ENCODE measurements at places on chromosomes 12 and 14.

- no peak for DNase-seq
These were observed 7.0 kb downstream of the KRT80 start for GRCh38 chr12:52184813-52185212.

DNA sequence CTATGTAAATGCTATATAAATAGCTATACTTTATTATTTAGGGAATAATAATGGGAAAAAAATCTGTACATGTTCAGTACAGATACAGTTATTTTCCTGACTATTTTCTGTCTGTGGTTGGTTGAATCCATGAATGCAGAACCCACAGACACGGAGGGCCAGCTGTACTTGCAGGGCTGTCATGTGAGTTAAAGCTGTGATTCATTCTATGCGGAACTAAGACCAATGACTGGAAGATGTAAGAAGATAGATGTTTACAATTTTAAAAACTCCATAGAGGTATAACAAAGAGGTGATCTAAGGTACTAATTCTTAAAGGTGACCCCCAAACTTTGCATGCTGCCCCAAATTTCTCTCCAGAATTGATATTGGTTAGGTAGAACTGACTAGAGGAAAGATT, 14.6 kb downstream of the PCNX4 start:
- DNase-seq: no peak

- DNase-seq: peak; percentile 85
These were observed at the start of gene PNMA1 for GRCh38 chr14:73713803-73714655. Gene PNMA1 (minus strand): TSS chr14:73714384. CDS start chr14:73713639, 745 bp downstream.

DNA sequence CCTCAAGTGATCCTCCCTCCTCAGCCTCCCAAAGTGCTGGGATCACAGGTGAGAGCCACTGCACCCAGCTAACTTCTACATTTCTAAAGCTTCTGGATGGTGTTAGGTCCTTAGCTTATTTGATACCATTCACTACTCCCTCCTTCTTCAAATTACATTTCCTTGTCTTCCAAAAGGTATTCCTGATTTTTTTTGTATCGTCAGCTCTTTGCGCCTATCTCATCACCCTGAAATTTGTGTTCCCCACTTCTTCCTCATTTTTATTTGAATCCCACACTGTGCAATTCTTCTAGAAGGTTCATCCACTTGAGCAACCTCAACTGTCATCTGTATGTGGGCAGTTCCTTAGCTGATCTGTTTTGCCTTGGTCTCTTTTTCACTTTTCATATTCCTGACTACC, 241.8 kb upstream of the RGS6 start:
- no peak for DNase-seq

- no peak for DNase-seq
These were observed 7.2 kb upstream of the ENDOU start for GRCh38 chr12:47732504-47732903.

GRCh38 chr14:71142375-71143038, 235.2 kb downstream of the PCNX1 start:
- peak; percentile 53 for DNase-seq

GRCh38 chr12:121968876-121969275, 50.5 kb downstream of the CFAP251 start:
- DNase-seq: no peak

DNA sequence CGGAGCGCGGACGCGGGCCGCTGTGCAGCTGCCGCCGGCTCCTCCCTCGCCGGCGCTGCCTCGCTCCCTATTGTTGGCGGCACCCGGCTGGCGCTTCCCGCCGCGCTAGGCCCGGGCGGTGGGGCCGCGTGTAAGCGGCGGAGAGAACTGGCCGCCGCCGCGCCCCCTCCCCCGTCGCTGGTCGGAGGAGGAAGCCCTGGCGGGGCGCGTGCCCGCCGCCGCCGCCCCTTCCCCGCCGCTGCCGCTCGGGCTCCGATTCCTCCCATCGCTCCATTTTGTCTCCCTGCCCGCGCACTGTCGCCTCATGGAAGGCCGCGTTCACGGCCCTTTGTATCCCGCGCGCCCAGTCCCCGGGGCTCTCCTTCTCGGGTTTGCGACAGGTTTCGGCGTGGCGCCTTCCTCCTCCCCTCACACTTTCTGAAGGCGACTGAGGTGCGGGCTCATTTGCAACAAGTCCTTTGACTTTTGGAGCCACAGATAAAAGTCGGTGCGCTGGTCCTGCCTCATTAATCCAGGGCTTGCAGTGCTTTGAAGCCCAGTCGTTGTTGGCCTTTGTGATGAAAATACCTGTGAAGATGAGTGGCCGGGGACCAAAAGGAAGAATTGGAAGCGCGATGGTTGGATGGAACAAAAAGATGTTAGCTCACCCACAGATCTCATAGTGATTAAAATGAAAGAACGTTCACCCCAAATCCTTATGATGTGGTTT, 707 bp downstream of the CPSF6 start:
- DNase-seq: no peak

GRCh38 chr12:108700833-108701541, 30.3 kb downstream of the CORO1C start:
- DNase-seq: no peak

- peak; percentile 77 for DNase-seq
These were observed 14.6 kb upstream of the NR4A1 start for GRCh38 chr12:52036587-52037171.

DNA sequence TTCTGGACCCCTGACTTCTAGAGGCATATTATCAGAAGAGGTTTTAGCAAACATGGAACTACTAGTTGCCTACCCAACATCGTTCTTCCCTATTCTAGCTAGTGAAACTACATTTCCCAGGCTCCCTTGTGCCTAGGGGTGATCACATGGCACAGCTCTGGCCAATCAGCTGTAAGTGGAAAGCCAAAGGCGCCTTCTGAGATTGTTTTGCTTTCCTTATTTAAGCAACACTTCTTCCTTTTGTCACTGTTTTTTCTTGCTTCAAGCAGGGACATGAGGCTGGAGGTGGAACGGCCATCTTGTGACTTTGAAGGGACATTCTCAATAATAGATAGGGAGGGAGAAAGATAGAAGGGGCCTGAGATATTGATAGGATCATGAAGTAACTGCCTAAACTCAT, 136.7 kb downstream of the ZNF664 start:
- peak; percentile 9 for DNase-seq

DNA sequence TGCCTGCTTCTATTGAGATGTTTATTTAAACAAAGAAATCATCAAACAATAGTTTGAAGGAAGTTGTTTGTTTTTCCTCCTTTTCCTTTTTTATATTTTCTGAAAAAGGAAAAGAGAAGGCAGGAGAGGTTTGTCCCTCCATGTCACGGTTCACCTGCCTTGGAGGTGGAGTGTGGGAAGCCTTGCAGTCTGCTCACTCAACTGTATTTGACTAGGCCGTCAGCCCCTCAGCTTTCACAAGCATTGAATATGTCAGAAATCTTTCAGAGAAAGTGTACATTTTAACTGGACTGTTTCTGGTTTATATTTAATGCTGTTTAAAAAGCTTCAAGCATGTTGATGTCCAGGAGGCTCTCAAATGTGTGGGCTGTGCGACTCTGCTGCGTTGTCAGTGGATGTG, 370.4 kb downstream of the NPAS3 start:
- DNase-seq: no peak

DNA sequence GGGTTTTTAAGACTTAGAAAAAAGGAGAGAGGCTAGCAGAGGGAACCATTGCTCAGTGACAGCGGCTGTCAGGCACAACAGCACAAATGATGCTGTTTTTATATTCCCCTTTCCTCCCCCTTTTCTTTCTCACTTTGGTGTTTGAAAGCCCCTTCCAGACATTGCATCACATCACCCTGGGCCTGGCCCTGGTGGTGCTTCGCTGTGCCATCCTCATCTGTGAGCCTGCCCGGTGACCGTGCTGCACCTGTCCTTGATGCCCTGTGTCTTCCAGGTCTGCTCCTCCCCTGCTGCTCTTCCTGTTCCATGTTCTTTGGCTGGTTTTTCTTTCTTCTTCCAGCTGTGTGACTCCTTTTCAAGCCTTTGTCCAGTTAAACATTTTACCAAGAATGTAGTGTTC, 24.8 kb downstream of the KLC1 start:
- no peak for DNase-seq

GRCh38 chr12:47591795-47592194, 114.0 kb downstream of the RPAP3 start:
- no peak for DNase-seq

- DNase-seq: peak; percentile 87
These were observed 236.1 kb upstream of the NPAS3 start for GRCh38 chr14:32702562-32702961.

DNA sequence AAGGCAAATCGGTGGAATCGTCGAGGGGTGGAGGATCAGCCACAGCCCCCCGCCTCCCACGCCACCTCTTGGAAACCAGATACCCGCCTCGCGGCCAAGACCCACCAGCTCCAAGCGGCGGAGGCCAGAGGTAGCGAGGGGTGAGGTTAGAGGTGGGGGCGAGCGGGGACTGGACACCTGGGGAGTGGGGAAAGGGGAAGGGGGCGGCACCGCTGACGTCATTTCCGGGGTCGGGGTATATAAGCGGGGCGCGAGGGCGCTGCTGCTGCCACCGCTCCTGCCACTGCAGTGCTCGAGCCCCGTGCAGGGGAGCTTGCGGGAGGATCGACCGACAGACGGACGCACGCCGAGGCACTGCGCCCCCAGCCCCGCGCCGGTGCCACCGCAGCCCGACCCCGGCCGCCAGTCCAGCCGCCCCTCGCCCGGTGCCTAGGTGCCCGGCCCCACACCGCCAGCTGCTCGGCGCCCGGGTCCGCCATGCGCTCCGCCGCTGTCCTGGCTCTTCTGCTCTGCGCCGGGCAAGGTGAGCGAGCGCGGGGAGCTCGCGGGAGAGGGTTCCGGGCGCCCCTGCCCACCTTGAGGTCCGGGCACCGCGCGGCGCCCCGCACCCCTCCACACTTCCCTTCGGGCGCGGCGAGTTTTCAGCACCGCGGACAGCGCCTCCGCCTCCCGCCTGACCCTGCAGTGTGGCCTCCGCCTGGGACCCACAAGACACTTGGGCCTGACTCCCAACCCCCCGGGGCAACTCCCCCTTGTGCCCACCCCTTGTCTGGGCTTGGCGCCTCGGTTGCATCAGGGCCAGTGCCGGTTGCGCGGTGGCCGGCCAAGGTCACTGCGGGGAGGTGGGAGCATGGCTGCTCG, at the start of gene CHGA:
Gene CHGA, plus strand, starts transcription at position 268 of the 861 bp plus-strand sequence. Its CDS starts 210 bp downstream, at position 478.
- DNase-seq: peak; percentile 23

GRCh38 chr12:124764870-124765580, 98.6 kb downstream of the SCARB1 start:
- no peak for DNase-seq

- no peak for DNase-seq
These were observed 353.1 kb downstream of the SEC23A start for GRCh38 chr14:38749936-38750335.

DNA sequence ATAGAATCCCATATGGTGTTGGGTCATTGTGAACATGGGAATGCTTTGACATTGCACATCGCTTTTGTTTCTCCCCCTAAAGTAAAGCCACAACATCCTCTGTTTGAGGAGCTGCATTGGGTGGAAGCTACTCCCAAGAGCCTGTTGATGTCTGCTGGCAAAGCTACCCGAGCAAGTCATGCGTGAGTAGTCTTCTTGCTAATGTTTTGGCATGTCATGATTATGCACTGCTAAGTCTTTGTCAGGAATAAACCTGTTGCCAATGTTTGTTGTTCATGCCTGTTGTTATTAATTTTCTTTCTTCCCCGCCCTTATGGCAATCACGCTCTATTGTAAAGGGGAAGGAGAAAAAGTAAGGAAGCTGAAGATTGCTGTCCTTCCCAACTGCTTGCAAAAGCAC, 97.3 kb downstream of the EXOC5 start:
- DNase-seq: no peak

DNA sequence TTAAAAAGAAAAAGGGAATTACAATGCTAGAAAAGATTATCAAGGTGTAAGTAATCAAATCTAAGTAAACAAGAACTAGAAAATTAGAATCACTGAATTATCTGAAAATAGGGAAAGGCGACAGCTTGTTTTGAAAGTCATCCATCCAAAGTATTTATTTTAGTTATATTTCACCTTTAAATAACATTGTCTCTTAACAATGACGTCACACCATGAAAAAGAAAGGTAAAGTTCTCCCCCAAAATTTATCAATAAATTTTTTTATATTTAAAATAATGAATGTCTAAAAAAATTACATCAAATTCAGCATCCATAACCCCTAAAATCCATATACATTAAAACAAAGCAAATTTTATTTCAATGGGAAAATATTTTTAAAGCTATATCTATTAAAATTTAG, 223.2 kb downstream of the RERGL start:
- DNase-seq: no peak

GRCh38 chr14:91142214-91142668, 28.4 kb downstream of the DGLUCY start:
- no peak for DNase-seq

- no peak for DNase-seq
These were observed 183.1 kb upstream of the HIF1A start for GRCh38 chr14:61512026-61512834.

DNA sequence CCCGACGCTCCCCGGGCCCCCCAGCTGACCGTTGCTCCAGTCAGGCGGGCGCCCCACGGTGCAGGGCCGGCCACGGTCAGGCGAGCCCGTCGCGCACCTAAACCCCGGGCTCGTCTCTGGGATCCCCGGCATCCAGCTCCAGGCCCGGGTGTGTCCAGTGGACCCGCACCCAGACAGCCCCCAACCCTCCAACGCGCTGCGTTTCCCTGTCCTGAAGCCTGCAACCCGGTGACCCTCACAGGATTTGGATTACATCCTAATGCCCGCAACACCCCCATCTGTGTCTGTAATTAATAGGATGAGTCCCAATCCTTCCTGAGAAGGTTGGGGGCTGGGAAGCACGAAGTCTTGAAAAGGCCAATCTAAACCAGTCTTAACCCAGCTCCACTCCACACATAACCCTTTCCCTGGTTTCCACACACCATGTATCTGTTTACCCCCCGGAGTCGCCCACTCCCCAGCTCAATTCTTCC, 10.4 kb downstream of the CPNE6 start:
- DNase-seq: no peak
